ENCODE measurements at places on chromosomes 11 and 22.

- DNase-seq: no peak
These were observed 38.5 kb downstream of the CARD18 start for GRCh38 chr11:105100981-105101630.

DNA sequence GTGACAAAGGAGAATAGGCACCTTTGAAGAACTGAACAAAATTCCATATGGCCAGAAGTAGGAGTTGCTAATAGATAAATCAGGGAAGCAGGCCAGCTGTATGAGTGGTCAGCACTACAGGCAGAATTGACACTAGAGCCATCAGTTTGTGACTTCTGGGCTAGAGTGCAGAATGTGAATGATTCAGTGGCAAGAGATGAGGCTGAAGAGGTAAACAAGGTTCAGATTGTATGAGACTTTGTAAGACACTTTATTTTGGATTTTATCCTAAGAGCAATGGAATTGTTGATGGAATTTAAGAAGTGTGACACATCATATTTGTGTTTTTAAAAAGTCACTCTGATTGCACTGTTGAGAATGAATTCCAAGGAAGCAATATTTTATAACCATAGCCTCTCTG, 12.9 kb downstream of the BIRC3 start:
- DNase-seq: no peak

GRCh38 chr11:119816660-119817059, 87.7 kb upstream of the NECTIN1 start:
- no peak for DNase-seq

GRCh38 chr11:62883673-62884072, 3.0 kb downstream of the SLC3A2 start:
- DNase-seq: no peak

DNA sequence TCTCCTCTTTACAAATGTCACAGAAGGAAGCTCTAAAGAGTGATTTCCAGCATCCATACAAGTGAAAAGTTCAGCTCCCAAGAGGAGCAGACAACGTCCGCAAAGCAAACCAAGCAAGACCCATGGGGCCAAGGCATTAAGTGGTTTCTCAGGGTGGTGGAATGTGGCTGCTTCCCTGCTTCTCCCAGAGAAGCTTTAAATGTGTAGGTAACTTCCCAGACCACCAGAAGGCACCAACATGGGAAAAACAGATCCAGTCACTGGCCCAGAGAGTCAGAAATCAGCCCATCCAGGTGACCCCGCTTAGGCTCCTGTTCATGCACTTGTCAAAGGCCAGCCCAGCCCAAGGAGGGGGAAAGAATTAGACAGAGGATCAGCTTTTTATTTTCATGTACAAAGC, 13.3 kb upstream of the PHF21A start:
- DNase-seq: no peak

DNA sequence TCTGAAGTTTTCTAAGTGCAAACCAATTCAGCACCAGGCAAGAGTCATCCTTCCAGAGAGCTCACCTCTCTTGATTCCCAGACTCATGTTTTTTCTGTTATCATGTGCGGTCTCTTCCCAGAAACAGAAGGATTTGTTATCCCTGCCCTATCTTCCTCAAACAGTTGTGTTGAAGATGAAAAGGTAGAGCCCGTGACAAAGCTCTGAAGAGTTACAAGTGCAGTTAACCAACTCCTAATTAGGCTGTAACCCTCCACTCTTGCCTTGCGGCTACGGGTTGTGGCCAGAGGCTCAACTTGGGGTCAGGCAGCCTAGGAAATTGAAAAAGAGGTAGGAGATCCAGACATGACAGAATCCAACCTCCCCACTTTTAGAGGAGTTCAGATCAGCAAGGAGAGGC, 76.2 kb upstream of the CADM1 start:
- no peak for DNase-seq

DNA sequence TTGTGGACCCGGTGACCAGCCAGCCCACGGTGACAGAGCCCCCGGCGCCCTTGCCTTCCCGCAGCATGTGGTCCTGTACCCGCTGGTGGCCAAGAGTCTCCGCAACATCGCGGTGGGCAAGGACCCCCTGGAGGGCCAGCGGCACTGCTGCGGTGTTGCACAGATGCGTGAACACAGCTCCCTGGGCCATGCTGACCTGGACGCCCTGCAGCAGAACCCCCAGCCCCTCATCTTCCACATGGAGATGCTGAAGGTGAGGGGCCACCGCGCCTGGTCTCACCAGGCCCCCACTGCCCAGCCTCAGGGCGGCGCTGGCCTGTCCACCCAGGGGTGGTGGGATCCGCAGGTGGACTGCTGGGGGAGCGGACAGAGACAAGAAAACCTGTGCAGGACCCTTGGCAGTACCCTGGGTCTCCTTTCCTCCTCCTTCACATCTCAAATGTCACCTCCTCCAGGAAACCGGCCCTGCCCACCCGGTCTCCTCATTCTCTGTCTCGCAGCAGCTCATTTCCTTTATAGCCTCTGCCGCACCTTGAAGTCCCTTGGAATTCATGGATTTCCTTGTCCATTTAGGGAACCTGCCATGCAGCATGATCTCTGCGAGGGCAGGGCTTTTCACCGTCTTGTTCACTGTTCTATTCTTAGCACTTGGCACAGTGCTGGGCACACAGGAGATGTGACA, 6.5 kb downstream of the AIP start:
- DNase-seq: no peak

GRCh38 chr11:60924110-60924905, at the start of gene TMEM132A:
Gene TMEM132A (plus strand): TSS chr11:60924460. CDS start chr11:60924634, 174 bp downstream.
- peak; percentile 63 for DNase-seq

GRCh38 chr11:120883404-120884080, 140.4 kb upstream of the TBCEL start:
- DNase-seq: no peak

- DNase-seq: peak; percentile 48
These were observed 21.7 kb downstream of the SLC43A1 start for GRCh38 chr11:57493507-57494503.

- DNase-seq: no peak
These were observed 76.0 kb downstream of the MRTFA start for GRCh38 chr22:40560551-40560950.

- no peak for DNase-seq
These were observed 17.5 kb upstream of the CD3E start for GRCh38 chr11:118287006-118287405.

GRCh38 chr22:43437871-43438475, 26.2 kb downstream of the MPPED1 start:
- DNase-seq: no peak

All from neuronal stem cell (in vitro differentiated cells).